NCI-H2081 treated with DMSO at 0.1 percent for 48 hours (cell line): ENCODE measurements at places on chromosomes 4 and X.

GRCh38 chr4:118177126-118177525, 142.8 kb downstream of the NDST3 start:
- DNase-seq: no peak

- DNase-seq: no peak
Observed at GRCh38 chr4:80611678-80611979, 276.1 kb downstream of the CFAP299 start.

DNA sequence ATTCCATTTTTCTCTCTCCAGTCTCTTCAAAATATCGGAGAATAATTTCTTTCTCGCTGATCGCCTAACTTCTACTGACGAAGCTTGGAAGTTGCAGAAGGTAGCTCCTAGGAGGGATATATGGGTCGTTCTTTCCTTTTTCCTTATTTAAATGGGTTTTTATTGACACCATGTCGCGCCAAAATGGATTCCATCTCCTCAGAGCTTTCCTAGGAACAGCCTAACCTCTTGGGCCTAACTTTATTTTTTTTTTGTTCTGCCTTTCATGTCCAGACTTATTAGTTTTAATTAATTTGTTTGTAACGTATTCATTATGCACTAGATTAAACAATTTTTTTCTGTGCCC, 359.4 kb upstream of the ZCCHC13 start:
- DNase-seq: no peak

DNA sequence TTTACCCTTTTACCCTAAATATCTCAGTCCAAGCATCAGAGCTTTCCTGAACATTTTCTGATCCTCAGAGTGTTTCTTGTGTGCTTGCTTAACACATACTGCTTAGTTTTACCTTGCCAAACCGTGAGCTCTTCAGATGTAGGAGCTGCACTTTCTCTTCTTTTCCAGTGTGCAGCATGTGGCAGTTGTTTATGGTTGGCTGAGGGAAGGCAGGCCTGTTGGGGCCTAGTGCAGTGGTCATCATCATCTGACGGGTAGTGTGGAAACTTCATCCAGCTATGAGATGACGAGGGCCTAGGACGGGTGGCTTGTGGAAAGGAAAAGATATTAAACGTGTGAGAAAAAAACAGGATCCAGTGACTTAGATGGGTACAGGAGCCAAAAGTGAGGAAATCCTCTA, 21.5 kb downstream of the VBP1 start:
- no peak for DNase-seq

- DNase-seq: peak; percentile 82
Observed at GRCh38 chr4:185912779-185913178, 100.8 kb upstream of the SORBS2 start.

DNA sequence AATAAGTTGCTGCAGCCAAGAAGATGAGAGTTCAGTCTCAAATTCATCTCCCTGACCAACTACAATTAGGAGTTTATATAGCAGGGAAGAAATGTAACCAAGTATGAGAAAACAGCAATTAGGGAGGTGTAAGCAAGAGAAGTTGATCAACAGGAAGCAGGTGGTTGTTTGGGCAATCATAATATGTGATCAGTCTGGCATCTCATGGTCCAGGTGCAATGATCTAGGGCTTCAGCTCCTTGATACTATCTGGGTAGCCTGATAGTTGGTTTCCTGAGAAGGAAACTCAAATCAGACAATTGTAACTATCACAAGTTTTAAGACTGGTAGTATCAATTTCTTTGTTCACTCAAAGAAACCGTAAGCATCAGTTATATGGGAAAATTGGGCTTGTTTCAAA, 1574.3 kb upstream of the PABPC4L start:
- no peak for DNase-seq

- no peak for DNase-seq
Observed at GRCh38 chrX:136823175-136823574, 42.4 kb upstream of the ARHGEF6 start.

DNA sequence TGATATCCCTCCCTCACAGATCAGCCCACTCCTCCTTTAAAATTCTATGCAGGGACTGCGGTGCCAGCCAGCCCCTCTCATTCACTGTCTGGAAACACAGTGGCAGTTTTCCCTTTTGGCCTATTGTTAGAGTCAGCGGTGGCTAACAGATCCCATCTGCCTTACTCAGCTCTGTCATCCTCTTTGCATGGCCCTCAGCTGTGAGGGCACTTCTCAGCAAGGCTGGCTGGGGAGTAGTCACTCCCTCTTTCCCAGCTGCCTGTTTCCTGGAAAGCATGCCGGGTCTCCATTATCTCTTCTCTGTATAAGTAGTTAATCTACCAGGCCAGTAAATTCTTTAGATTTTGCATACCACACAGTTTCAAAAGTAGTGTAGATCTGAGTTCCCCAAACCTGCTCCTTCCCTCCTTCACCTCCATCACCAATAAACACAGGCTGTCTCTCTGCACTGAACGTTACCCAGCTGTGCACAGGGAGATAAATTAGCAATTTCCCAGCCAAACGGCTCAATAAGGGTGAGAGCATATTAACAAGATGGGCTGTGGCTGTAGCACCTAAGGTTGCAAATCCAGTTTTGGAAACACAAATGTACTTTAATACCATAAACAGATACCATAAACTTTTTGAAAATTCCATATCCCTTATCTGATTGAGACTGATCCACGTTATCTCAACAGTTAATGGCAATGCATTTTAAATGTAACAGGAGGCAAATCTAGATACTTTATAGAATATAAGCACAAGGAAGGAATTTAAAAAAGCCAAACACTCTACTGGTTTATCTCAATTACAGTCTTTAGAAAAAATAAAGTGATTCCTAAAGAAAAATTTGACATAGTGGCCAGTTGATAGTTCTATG, 229.3 kb downstream of the ANKRD50 start:
- DNase-seq: no peak

DNA sequence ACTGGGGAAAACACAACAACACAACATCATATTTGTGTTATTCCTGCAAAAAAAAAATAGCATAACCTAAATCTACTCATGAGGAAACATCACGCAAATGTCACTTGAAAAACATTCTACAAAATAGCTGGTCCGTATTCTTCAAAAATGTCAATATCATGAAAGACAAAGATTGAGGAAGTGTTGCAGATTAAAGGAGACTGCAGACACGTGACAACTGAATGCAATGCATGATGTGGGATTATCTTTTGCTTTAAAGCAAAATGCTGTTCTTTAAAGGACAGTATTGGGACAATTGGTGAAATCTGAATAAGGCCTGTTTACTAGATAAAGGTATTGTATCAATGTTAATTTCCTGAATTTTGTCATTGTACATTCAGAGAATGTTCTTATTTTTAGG, 157.7 kb downstream of the SMIM20 start:
- DNase-seq: no peak

- DNase-seq: no peak
Observed at GRCh38 chr4:154744341-154744926, 634 bp downstream of the LRAT start.

DNA sequence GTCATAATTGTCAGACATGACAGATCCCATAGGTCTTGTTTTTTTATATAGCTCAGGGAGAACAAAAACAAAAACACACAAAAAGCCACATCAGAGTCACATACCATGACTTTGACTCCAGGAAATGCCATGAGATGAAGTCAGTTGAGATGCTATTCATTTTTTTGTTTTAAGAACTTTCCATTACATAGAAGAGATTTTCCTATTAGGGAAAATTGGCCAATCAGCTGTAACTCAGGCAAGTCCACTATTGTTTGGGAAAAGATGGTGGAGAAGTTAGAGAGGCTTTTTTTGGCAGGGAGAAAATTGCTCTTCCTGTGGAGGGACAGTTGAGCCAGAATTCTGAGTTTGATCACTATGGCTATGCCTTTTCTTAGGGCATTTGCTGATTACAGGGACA, 72.6 kb downstream of the SMARCA5 start:
- DNase-seq: no peak

- DNase-seq: peak; percentile 31
Observed at GRCh38 chrX:109475174-109475891, 6.6 kb downstream of the GUCY2F start.

DNA sequence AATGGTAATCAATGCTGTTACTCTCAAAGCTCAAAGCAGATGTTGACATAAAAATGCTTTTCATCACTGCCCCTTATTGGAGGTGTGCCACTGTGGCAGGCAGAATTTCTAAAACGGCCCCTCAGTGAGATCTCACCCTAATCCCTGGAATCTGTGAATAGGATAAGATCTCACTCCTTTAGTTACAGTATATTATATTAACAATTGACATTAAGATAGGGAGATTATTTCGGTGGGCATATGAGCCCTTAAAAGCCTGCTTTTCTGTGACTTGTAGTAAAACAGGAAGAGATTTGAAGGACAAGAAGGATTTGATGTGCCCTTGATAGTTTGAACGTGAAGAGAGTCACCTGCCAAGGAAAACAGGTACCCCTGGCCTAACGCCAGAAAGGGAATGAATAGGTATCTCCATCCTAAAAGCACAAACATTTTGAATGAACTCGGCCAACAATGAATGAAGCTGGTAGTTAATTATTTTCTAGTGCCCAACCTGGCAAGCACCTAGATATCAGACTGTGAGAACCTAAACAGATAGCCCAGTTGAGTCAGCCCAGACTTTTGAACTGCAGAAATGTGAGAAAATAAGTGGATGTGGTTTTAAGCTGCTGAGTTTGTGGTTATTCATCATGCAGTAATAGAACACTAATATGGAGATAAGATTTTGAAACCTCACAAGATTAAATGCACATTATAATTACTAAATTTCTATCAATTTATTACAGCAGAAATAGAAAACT, 881.6 kb downstream of the PCDH18 start:
- peak; percentile 7 for DNase-seq

- DNase-seq: no peak
Observed at GRCh38 chr4:179804440-179804839, 2362.2 kb upstream of the AGA start.

- DNase-seq: no peak
Observed at GRCh38 chr4:149145803-149146202, 669.8 kb downstream of the IQCM start.

GRCh38 chrX:2658585-2659292, 32.4 kb upstream of the CD99 start:
- DNase-seq: no peak

- DNase-seq: no peak
Observed at GRCh38 chr4:58113126-58113525, 1002.9 kb upstream of the IGFBP7 start.

DNA sequence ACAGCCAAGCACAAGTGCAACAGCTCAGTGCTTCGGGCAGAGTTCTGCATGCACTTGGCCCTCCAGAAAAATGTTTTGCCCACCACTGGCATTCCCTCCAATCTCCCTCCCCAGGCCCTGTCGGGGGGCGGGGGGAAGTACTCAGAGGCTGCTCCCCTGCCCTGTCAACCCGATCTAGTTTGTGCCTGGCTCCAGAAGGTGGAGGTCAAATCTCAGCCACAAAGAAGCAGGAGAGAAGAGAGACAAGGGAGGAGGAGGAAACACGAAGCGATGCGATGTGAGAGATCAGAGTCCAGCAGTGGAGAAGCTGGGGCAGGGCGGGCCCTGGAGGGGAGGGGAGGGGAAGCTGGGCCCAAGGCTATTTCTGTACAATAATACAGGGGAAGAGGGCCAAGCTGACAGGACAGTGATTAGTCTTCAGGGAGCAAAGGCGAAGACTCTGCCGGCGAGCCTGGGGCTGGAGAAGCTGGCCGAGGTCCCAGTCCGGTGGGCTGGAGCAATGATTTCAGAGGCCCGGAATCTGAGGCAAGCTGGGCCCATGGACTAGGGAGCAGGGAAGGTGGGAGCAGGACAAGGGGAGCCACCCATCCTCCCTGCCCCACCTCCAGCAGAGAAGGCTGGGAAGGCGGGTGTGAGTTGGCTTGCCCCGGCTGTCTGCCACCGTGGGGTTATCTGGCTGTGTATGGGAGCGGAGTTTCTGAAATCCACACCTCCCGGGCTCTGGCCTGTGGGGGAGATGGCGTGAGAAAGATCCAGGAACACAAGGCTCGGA, 167.1 kb downstream of the EFNB1 start:
- no peak for DNase-seq

GRCh38 chr4:108336076-108336475, 167.3 kb upstream of the LEF1 start:
- no peak for DNase-seq

GRCh38 chr4:107800706-107801105, 24.0 kb upstream of the SGMS2 start:
- no peak for DNase-seq

DNA sequence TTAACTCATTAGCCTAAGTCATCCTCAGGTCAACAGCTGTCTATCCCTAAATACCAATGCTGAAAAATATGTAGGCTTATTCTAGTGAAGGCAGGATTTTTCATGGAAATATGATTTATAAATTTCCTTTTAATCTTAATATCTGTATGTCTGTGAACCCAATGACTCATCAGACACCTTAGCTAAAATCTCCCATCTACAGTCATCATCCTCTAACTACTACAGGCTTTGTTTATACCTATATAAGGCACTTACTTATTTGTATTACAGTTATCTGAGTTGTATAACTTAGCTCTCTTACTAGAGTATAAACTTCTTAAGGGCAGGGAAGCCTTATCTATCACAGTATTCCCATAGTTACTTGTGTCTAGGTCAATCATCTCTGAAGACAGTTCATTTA, 24.2 kb downstream of the AMMECR1 start:
- no peak for DNase-seq

- DNase-seq: no peak
Observed at GRCh38 chr4:46890056-46890455, 19.0 kb downstream of the COX7B2 start.

GRCh38 chrX:118350706-118351105, 4.8 kb downstream of the WDR44 start:
- no peak for DNase-seq

DNA sequence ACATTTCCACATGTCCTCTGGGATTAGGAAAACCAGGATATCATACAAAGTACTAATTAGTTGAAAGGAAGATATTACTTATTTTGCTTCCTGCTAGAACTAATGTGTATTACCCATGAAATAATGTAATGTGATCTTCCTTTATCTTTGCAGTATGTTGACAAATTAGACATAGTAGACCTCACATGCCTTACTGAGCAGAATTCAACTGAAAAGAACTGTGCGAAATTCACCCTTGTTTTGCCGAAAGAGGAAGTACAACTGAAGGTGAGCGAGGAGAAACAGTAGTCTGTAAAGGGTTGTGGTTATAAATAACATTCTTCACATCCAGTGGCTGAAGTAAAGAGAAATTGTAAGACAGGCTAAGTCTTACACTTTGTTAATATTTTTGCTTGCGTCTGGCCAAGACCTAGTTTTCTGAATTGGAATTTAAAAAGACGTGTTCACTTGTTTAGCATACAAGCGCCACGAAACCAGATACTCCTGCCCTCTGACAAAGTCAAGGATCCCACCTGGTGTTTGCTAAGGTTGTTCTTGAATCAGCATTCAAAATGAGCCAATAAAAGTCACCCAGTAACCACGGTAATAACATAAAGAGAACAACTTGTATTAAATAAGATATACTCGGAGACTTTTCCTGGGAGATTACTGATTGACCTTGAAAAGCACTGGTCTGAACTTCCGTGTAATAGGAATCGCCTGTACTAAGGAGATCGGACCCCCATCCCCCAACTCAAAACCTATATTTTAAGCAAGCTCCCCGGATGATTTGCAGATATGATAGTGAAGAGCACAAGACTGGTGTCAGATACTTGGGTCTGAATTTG, 16.9 kb downstream of the STAP1 start:
- DNase-seq: no peak
